ENCODE measurements at places on chromosomes 13 and 19.
A peak's percentile ranks its signal among the peaks of the same experiment; 100 is the strongest.

GRCh38 chr19:29777781-29778309, 33.9 kb upstream of the CCNE1 start:
- DNase-seq, result no peak

DNA sequence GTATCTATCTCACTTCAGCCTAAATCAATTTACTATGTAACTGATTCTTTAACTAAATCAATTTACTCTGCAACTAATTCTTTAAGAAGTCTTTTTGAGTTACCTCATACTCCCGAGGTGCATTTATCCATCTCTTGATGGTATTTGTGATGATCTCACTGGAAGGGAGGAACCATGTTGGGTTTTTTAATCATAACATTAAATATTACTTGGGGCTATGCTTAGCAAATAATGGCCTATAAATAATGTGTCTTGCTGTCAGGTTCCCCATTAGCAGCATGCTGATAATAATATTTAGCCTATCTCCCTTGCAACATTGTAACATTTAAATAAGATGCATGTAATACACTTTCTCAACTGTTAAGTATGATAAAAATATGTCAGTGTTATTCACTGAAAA, 411.3 kb downstream of the SLITRK1 start:
- no peak for DNase-seq

DNA sequence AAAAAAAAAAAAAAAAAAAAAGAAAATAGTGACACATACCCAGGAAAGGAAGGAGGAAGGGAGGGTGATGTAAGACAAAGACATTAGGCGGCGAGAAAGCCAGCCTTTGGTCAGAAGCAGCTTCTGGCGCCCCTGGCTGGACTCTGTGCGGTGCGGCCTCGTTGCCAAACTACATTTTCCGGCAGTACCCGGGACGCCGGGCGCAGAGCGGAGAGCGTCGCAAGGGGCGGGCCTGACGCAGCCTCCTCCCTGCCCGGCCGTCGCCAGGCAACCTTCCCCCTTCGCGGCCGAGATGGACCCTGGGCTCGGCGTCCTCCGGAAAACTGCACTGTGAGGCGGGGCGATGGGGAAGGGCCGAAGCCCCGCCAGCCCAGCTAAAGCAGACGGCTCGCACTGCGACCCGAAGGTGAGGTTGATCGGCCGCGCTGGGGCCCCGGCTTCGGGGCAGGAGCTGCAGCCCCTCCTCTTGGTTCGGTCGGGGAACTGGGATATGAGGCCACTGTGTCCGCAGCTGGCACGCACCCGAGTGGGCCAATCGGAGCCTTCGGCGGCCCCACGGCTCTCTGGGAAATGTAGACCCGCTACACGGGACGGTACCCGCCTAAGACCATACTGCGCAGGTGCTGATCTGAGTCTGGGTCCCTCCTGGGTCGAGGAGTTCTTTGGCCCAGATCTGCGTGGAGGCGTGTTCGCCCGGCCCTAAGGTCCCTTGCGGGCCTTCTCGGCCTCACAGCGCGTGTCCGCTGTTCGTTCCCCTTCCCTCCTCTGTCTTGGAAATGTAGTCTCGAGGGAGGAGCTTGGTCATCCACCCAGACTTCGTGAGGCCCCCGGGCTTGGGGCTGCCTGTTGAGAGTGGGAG, 2.3 kb upstream of the MZF1 start:
- peak; percentile 85 for DNase-seq

DNA sequence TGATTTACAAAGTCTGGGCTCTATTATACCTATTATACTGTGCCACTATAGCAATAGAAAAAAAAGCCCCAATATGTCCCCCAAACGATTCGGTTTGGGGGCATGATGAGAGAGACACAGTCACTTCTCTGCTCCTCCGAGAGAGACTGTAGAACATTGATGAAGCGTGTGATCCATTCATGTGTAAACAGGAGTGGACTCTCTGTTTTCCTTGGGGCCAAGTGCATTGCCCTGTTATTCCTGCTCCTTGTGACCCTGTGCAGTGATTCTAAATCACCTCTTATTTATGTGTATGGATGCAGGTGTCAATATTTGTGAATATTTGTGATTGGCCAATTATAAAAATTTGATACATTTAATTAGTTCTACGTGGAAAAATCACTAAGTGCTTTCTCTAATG, 17.0 kb downstream of the F10 start:
- DNase-seq, result no peak

DNA sequence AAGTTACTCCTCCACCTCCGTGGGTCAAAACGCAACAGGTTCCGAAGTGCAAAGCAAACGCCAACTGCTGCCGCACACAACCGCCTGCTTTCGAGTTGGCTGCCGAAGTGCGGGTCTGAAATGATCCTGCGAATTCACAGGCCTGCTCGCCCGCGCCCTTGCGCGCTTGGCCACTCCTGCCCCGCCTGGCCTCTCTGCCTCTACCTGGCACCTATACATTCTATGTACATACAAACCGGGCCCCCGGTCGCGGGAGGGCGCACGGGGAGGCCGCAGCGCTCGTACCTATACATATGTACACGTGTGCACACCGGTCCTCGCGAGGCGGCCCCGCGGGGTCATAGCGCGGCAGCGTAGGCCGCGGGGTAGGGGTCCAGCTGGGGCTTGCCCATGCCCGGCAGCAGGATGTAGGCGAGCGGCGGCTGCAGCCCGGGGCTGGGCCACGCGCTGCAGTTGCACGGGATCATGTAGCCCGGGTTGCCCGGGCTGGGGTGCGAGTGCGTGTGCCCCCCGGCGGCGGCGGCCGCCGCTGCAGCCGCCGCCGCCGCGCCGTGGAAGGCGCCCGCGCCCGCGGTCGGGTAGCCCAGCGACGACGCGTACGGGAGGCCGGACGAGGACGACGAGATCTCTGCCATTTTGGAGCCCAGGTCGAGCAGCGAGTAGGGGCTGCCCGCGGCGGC, 1.3 kb downstream of the SOX21 start:
- no peak for DNase-seq

- no peak for DNase-seq
These were observed 103.5 kb downstream of the DPF1 start for GRCh38 chr19:38120471-38121025.

GRCh38 chr19:22945560-22945959, 57.4 kb downstream of the ZNF728 start:
- DNase-seq, result no peak

GRCh38 chr13:48146636-48147035, 51.7 kb upstream of the MED4 start:
- DNase-seq, result no peak

DNA sequence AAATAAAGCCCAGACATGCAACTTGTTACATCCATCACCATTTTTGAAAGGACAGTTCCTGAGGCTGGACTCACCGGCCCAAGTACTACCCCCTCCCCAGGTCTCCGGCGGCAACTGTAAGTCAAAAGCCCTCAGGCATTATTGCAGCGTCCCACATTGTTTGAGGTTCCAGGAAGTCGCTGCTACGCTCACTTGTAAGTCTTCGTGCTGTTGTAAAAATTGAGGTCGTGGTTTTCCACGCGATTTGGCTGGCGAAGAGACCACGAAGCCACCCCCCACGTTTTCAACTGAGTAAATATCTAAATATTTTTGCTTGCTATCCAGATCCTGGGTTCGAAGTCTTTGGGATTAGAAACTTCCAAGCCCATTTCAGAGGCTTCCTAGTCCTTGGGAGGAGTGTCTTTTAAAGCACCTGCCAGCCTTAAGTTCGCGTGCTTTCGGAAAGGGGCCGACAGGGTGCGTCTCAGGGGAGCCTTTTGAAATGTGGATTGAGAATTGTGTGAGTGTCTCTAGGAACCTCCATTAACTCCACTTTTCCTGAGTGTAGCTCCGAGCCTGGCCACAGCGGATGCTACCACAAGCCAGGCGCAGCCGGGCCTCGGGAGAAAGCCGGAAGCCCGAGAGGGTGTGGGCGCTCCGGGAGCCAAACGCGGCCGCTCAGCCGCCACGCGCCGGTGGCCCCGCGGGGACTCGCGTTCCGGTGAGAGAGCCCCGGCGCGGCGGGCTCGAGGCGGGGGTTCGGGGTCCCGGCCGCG, 434 bp upstream of the FNDC3A start:
- DNase-seq, result peak; percentile 55

DNA sequence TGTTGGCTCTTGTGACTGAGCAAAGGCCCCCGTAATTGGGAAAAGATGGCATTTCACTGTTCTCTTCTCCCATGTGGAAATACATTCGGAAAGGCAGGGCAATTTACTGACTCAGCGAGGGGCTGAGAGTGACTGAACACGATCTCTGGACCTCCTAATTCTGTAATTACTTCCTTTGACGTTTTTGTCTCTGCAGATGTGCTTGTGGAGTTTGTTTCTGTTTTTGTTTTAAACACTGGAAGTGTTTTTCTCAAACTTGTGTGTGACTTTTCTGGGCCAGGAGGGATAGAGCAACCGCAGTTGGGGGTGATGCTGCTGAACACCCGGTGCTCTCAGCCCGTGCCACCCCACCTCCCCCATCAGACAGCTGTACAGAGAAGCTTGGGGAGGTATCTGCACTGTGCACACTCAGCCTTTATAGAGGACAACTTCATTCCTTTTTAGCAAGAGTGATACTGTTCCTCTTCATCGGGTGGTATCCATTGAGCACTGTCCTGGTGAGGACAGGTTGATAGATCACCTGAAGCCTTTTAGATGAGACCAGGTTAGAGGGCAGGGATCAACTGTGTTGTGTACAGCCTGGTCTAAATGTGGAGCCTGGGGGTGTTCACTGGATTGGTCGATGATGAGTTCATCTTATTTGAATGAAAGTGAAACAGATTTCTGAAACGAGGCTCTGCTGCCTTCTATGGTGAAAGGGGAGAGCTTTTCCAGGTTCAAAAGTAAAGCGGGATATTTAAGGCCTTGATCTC, 117.4 kb downstream of the ESD start:
- peak; percentile 42 for DNase-seq

DNA sequence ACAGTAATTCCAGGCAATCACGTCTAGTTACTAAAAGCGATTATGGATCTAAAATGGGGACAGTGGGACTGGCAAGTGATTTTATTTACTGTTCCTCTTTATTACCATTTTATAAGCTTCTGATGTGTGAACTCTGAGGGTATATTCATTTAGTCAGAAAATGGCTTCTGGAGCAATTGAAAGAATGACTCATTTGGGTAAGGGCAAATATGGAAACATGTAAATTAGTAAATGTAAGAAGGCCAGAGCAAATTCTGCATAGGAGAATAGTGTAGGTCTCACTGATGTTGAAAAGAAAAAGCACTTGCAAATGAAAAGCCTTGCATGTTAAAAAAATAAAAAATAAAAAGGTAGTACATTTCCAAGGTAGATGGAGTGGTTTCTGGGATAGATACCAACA, 262.2 kb downstream of the KLF5 start:
- DNase-seq, result no peak

- no peak for DNase-seq
These were observed 50.9 kb downstream of the SOX21 start for GRCh38 chr13:94661406-94661805.

- no peak for DNase-seq
These were observed 50.2 kb downstream of the CPAMD8 start for GRCh38 chr19:16976446-16976845.

GRCh38 chr13:33307843-33308242, 22.3 kb upstream of the STARD13 start:
- DNase-seq, result no peak

DNA sequence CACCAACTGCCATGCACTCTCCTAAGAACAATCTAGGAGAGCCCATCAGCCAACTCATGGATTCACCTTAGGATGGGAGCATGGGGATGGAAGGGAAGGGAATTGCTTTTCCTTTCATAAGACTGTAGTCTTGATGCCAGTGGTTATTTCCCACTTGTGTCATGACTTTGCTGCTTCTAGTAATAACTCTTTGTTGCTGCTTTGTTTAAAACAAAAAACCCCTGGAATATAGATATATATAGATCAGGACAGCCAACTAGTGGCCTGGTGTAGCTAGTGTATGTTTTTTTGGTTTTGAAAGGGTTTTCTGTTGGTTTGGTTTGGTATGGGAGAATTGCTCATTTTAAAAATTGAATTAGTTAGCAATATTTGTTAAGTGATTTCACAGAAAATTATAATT, 39.3 kb upstream of the KCTD4 start:
- DNase-seq, result no peak

GRCh38 chr13:95474992-95475391, 77.5 kb upstream of the CLDN10 start:
- DNase-seq, result no peak

DNA sequence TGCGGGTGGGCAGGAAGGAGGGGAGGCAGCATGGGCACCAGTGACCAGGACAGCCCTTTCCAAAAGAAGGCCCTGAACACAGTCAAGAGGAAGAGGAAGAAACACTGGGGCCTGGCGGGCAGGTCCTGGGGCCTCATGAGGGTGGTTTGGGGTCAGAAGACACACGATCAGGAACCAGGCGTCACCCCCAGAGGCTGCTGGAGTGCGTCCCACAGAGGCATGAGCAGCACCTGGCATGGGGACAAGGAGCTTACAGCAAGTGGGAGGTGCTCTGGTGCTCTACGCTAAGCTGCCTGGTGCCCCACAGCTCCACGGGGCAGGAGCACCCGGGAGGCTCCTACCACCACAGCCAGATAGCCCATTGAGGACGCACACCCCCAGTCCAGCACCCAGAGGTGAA, 20.0 kb downstream of the ELL start:
- no peak for DNase-seq

DNA sequence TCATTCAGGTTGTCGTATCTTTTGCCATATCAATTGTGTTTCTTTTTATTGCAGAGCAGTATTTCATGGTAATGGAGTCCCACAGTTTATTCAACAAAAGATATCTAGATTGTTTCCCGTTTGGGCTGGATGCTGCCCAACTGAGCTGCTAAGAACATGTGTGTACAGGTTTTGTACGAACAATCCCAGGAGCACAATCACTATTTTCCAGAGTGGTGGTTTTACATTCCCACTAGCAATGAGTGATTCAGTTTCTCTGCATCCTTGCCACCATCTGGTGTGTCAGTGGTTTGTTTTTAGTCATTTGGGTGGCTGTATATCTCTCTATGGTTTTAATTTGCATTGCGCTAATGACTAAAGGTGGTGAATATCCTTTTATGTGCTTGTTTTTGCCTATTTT, 52.7 kb upstream of the ZDHHC20 start:
- DNase-seq, result no peak

- no peak for DNase-seq
These were observed 83.6 kb downstream of the KDM4B start for GRCh38 chr19:5052515-5052914.

- DNase-seq, result no peak
These were observed 47.9 kb downstream of the ZNF99 start for GRCh38 chr19:22735911-22736645.

- no peak for DNase-seq
These were observed 1096.1 kb downstream of the OLFM4 start for GRCh38 chr13:54124700-54125099.

All from CD4-positive, alpha-beta T cell treated with Interferon alpha-2 for 1 hour (primary cell).